ENCODE measurements at places on chromosomes 5 and 9.

DNA sequence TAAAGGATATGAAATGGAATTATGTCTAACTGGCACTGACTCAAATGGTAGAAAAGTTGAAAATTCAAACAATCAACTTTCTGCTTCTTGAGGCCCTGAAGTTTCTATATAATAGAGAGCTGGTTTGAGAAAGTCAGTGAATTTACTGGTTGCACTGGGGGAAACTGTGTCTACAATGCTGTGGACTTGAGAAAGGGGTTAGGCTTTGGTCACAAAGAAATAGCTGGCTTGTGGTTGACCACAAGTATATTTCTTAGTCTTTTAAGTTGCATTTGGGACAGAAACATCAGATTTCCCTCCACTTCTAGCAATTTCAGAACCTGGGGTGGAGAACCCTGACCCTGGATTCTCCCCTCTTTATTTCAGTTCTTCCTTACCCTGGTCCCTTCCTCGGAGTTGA, 192.6 kb upstream of the ACTBL2 start:
- DNase-seq = no peak

DNA sequence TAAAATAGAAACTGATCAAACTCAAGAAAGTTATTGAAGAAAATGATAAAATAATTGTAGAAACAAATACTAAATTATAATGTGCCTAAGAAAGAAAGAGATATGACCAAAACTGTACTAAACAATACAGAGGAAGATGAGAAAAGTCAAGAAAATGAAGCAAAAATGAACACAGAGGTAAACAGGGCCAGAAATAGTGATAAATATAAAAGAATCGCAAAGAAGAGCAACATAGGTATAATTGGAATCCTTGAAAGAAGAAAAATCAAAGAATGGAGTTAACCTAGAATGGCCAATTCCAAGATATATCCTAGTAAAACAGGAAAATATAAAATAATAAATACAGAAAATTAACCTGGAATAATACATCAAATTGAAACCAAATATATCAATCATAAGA, 69.6 kb downstream of the CSF2 start:
- no peak for DNase-seq

DNA sequence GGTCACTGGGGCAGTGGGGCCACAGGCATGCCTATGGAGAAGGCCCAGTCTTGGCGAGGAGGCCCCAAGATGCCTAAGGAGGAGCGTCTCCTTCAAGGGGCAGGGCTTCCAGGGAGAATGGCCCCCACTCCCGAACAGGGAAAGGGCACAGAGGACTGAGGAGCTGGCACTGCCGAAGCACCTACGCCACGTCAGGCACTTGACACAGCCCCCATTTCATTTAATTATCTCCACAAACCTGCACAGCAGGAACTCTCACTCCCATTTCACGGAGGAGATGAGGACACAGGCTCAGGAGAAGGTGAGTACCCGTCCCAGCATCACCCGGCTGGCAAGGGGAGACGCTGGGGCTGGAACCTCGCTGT, 26.0 kb downstream of the EGR1 start:
- DNase-seq = no peak

DNA sequence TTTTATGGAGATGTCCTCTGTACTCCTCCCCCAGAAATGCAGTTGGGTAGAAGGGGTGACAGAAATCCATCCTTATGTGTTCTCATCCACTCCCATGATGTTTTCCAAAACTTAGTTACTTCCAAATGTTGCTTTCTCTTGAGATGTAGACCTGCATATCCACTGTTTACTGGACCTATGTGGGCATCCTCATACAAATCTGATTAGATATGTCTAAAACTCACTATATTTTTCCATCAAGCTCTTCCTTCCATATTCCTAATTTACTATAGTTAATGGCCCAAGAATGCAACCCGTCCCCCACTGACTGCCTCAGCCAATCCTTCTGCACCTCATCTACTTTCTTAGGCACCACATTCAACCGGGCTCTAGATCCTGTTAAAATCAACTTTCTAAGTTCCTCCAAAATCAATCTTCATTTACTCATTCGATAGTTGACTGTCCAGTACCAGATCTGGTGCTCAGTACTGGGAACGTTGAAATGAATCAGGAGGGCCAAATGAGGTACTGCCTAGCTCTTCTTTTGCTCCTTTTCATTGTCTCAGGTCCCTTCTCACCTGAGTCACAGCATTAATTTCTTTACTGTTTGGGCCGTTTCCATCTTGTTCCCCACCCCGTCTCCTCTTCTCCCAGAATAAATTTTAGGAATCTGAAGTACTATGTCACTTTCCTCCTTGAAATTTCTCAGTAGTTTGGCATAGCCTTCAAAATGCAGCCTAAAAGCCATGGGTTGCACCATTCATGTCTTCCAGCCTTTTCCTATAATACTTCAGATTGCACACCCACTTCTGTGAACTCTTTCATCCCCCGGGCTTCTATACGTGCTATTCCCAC, 7.9 kb downstream of the PLK2 start:
- no peak for DNase-seq

- no peak for DNase-seq
Observed at GRCh38 chr9:94286116-94286515, 27.0 kb downstream of the ZNF169 start.

- no peak for DNase-seq
Observed at GRCh38 chr5:35357973-35358372, 127.7 kb upstream of the PRLR start.

- peak; percentile 76 for DNase-seq
Observed at GRCh38 chr9:5186416-5187169, 1.2 kb upstream of the INSL6 start.

DNA sequence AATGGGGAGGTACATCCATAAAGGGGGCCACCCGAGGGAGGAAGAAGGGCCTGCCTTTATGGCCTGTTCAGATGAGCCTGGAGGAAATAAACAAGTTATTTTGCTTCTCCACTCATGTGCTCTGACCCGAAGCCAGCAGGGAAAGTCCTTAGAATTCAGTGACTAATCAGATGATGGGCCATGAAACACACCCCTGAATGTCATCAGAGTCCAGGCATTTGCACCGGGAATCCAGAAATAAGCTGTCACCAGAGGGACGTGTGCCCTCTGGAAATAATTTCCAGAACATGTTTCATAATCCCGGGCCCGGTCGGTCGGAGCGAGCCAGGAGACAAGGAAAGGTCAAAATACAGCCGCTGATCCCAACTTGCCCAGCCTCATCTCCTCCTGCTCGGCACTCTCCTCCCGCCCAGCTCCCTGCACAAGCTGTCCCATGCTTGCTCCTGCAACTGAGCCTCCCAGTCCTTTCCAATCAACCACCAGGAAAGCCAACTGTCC, 73.6 kb upstream of the ZNF622 start:
- no peak for DNase-seq

GRCh38 chr5:126636956-126637355, 36.2 kb downstream of the PHAX start:
- no peak for DNase-seq

DNA sequence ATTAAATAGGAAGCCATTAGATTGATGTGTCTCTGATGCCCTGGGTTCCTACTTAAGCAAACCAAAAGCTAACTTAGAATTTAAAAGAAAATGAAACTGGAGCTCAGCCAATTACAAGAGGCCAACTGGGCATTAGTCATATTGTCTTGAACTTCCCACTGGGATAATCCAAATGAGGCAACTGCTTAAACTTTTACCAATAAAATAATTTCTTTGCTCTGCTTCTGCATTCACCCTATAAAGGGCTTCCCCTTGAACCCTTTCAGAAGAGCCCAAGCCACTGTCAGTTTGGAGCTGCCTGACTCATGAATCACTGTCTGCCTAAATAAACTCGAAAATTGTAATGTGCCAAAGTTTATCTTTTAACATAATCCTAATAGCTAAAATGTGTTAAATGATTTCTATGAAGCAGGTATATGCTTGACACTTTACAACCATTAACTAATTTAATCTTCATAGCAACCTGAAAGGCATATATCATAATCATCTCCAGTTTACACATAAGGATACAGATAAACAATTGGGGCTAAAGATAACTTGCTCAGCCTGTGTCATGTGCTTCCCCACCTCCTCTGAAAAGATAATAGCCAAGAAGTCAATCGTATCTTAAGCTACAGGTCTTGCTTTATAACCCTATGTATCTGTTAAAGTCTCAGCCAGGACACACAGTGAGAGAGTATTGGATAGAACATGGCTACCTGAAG, 11.5 kb downstream of the GPR150 start:
- DNase-seq = no peak

- DNase-seq = no peak
Observed at GRCh38 chr5:44387921-44388320, 1.3 kb downstream of the FGF10 start.

GRCh38 chr5:74622122-74622521, 18.4 kb downstream of the ENC1 start:
- DNase-seq = no peak

- no peak for DNase-seq
Observed at GRCh38 chr9:112531666-112532282, 45.1 kb downstream of the KIAA1958 start.

- no peak for DNase-seq
Observed at GRCh38 chr5:172749881-172750633, 20.9 kb downstream of the DUSP1 start.

GRCh38 chr5:175657593-175658271, at the start of gene HRH2:
HRH2 (plus strand) TSS chr5:175658071; CDS start chr5:175683234, 25,163 bp downstream.
- DNase-seq = peak; percentile 65

GRCh38 chr9:110623462-110624025, 44.0 kb upstream of the SVEP1 start:
- DNase-seq = no peak

DNA sequence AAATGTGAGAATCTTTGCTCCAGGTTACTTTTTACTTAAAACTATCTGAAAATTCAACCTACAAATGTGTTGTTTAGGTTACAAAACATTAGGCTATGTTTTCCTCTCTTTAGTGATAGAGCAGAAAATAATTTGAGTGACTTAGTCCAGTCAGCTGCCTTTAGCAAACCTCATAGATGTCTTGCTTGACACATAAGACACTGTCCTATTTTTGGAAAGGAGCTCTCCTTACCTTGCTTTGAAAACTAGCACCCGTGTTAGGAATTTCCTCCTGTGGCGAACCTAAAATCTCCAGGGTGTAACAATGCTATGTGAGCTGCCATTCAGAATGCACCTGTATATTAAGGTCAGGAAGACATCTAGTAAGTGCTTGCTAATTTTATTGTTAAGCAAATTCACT, 221.2 kb upstream of the CD180 start:
- DNase-seq = no peak

DNA sequence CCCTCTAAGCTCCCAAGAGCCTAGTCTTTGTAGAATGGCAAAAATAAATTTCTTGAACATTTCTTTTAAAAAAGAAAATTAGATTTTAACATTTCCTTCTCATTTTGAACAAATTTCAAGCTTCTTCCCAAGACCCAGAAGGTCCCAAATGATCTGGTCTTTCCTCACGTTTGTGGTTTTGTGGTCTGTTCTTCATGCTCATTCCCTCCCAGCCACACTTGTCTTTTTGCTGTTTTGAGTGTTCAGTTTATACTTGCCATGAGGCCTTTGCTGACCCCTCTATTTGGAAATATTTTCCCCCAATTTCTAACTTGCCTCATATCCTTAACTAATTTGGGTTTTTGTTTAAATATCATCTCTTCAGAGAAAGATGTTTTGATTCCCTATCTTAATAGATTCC, 133.4 kb upstream of the PAPPA start:
- no peak for DNase-seq

DNA sequence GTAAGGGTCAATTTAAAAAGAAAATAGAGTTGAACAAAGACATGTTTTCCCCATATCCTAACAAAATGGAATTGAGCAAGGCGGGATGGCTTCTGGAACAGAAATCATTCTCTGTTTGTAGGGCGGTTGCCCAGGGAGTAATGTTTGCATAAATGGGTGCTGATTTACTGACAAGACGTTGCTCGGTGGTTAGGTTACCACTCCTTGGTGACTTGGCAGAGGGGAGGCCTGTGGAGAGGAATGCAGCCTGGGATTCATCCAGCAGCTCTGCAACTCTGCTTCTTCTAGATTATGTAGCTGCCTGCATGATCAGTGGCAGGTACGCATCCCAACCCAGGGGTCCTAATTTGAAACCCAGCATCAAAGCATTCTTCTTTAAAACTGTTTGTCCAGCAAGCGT, 200.2 kb downstream of the CFAP90 start:
- no peak for DNase-seq

DNA sequence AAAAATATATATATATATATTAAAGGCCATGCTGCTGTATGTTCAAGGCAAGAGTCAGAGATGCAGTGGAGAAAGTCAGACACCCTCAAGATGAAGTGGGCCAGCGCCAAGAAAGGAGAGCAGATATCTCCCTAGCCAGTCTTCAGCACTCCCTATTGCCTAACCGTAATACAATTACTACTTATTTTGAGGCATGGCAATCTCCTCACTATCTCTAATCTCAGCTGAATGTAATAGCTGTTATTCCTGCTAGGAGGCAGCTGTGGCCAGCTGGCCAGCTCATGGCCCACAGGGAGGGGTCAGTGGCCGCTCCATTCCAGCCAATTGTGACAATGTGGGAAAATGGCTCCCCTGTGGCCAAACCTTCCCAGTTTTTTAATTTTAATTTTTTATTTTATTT, 87.5 kb upstream of the FBXW11 start:
- DNase-seq = no peak

DNA sequence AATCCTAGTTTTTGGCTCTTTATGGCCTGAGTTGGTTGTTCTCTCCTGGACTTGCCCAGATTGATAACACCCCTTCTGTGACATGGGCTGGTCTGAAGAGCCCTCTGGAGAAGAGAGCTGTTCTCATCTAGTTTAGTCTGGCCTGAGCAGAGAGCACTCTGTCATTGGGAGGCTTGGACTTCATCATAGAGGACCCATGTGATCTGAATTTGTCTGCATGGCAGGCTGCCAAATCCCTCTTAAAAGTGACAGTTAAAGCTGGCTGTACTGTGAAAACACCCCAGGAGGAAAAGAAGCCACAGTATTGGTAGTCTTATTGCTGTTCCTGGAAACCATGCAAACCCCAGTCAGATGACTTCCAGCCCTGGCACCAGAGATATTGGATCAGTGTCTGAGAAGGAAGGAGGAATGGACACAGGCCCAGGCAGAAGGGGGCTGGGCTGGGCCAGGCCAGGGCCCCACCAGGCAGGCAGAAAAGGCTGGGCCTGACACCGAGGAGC, 3.7 kb upstream of the WDR31 start:
- DNase-seq = peak; percentile 66

- DNase-seq = no peak
Observed at GRCh38 chr9:114499528-114499927, 5.7 kb downstream of the WHRN start.

DNA sequence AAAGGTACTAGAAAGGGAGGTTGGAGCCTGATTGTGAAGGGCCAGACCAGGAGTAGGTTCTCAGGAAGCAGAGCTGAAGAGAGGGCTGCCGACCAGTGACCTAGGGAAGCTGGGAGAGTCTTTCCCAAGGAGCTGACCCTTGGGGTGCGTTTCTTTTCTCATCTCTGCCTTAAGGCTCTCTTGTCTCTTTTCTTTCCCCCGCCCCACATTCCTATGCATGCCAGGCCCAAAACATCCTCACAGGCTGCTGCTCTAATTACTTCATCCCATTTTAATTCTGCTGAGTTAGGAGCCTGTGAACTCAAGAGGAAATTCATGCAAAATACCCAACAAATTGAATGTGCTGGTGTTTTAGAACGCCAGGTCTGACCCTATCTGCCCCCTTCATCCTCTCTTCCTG, 46.9 kb upstream of the HSPA9 start:
- DNase-seq = no peak
